ENCODE measurements at places on chromosomes 4 and X.

DNA sequence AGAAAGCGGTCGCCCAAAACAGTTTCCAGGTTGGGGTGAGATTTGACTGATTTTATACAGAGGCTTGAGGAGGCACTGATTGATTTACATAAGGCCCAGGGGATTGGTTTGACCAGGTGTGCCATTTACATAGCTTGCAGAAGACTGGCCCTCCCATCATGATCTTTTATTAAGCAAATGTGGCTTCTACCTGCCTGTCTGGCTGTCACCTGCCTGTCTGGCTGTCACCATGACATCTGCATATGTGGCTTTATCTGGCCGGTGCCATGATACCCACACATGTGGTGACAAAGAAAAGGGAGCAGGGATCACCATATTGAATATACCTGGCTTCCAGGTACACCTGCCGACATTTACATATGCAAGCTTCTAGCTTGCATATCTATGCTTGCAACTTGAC lies 17.0 kb upstream of the CDS1 start:
- no peak for DNase-seq

- DNase-seq: no peak
These were observed 145.9 kb downstream of the PPP3CA start for GRCh38 chr4:101201421-101201820.

- DNase-seq: no peak
These were observed 146.7 kb downstream of the PCDH7 start for GRCh38 chr4:30866907-30867306.

DNA sequence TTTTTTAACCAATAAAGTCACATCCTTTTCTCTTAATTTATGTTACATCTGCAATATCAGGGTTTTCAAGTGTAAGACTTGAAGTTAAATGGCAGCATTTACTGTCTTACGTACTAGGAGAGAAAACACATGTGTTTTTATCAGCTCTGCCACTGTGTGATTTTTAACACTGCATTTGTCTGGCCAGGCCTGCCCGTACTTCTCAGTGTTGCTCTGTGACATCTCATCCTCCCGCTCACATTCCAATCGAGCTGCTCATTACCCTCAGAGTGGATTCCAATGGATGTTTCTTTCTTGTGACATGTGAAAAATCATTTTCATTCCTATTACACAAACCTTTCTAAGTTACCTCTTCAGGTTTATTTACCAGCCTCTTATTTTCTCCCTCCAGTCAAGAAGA lies 420.3 kb downstream of the FAT4 start:
- DNase-seq: no peak

GRCh38 chrX:46865281-46865680 lies 28.4 kb downstream of the RP2 start:
- no peak for DNase-seq

DNA sequence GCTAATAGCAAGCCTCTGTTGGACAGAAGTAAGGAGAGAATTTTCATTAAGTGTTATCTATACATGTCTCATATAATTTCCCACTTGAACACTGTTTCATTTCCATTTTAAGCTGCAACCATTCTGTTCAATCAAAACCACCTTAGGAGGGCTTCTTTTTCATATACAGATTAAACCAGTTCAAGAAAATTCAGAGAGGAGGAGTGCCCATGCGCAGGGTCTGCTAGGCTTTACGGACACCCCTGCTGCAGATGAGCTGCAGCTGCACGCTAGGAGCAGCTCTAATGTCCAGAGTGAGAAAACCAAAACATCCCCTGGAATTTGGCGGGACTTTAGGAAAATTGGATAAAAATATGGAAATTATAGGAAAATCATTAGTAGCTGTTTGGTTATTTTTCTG lies 541.0 kb downstream of the SPRY1 start:
- no peak for DNase-seq

- DNase-seq: no peak
These were observed 180.8 kb downstream of the RAPGEF2 start for GRCh38 chr4:159283696-159284095.

- no peak for DNase-seq
These were observed 112.5 kb downstream of the MID1 start for GRCh38 chrX:10507876-10508275.

GRCh38 chrX:102712216-102712966 lies at the start of gene GPRASP2:
TSS of gene GPRASP2 (plus strand) at chrX:102712448. CDS start at chrX:102714870, 2,422 bp downstream.
- DNase-seq: peak; percentile 69

DNA sequence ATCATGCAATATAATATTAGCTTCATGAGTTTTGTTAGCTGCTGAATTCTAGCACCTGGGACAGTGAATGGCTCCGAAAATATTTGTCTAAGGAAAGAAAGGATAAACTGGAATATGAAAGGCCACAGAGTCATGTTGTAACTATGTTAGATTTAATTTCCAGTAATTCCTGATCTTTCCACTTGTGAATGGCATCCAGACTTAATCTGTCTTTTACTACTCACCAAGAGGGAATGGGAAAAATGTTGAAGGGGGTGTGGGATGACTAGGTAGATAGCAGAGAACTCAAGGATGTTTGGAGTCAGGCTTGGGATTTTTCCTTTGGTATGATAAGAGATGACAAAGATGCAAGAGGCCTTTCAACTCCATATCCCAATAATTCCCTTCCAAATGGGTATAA lies 9.4 kb downstream of the ADH6 start:
- DNase-seq: no peak

DNA sequence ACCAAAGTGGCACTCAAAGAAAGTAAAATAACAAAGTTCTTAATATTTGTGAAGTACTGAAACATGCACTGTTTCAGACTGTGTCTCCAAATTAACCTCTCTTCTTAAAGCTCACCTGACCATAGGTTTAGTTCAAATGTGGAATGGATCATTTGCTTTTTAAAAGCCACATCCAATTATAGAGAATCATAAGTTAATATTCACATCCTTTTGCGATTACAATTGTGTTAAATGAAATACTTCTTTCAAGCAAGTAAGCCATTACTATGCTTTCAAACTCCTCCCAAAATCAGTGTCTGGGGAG lies 95.3 kb upstream of the PTPN13 start:
- no peak for DNase-seq

DNA sequence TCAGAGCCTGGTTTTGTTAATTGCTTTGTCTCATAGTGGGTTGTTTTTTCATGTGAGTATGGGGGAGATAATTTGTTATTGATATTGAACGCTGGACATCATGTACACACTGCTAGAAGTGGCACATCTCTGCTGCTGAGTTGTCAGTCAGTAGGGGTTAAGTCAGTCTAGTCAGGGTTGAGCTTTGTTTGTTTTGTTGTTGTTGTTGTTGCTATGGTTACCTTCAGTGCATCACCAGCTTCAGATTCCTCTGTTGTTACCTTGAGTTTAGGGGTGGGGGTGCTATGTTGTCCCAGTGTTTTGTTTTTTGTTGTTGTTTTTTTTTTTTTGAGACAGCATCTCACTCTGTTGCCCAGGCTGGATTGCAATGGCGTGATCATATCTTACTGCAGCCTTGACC lies 9.9 kb downstream of the YIPF6 start:
- DNase-seq: no peak

- no peak for DNase-seq
These were observed 27.0 kb upstream of the RAB28 start for GRCh38 chr4:13511101-13511500.

DNA sequence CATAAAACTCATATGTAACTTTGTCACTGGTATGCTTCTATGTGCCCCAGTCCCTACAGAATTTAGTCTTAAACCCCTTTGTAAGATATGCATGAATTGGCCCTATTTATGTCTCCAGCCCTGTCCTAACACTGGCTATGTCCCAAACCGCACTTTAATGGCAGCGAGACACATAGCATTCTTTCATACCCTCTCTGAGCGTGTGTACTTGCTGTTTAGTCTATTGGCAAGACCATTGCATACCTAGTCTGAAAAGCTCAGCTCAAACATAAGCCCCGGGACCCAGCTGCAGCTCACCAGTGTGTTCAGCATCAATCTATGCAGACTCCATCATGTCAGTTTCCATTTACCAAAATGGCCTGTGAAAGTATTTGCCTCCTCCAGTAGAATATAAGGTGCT lies 1018.4 kb upstream of the TENM3 start:
- no peak for DNase-seq

DNA sequence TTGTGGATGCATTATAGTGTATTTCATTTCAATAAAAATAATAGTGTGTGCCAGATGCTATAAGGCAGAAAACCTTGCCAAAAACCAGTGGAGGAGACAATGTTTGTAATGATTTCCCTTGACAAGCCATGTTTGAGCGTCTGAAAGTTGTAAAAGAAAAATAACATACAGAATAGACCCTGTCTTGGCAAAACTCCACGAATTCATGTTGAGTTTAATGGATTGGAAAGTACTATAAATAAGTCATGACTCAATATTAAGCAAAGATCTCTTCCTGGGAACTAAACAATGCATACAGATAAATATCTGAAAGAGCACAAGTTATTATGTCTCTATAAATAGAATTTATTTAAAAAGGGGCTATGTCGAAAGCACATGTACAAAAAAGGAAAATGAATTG lies 543.5 kb downstream of the GABRG1 start:
- DNase-seq: no peak

DNA sequence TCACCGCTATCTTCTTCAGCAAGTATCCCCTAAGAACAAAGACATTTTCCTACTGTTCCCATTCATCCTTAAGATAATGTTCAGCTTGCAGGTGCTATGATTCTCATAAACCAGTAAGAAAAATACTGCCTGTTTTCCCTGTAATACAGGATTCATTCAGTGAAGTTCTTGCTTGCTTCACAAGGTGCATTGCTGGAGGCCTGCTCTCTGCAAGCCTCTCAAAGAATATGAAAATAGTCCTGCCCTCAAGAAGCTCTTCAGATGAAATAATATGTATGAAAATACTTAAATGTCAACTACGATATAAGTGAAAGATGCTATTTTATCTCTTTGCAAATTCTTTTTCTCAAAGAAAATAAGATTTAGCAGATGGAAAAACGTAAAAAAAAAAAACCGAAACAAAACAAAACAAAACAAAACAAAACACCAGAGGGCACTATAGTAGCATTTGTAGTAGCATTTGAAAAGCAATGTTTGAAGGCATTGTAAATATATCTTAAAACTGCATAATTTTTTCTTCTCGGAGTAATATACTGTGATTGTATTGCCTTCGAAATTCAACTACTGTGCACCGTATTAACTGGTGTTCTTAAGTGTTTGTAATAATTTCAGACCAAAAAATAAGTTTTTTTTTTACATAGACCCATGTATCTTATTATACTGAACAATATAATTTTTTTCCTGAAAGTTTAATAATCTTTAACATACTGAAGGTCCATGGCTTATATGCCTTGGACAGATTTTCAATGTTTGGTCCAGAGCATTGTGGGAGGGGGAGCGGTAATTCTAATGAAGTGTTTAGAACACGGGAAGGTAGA lies 26.0 kb downstream of the ADH4 start:
- no peak for DNase-seq

DNA sequence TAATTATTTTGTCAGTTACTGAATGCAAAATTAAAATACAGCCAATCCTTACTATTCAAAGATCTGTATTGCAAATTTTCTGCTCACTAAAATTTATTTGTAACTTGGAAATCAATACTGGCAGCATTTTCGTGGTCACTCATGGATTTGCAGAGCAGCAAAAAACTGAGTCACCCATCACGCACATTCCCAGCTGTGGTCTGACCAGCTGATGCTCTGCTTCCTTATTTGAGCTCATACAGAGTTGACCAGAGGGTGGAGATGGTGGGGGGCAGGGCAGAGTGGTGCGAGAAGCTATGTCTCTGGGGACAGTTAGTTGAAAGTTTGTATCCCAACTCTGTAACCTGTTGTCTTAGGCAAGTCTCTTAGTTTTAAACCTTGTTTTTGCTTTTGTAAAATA lies 214.8 kb downstream of the SPCS3 start:
- no peak for DNase-seq

DNA sequence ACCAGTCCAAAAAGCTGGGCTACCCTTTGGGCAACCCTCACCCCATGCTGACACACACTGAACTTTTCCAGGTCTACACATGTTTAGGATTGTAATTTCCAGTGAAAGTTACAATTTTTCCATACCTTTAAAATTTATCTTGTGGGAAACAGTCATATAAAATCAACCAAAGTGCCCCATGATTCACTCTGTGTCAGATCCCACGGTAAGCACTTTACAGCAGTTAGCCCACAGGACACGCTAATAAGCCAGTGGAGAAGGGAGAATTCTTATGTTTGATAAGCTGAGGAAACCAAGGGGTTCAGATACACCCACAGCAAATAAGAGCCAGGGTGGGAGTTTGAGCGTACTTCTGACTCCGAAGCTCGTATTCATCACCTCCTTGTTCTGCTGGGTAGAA lies 72.4 kb upstream of the TBL1X start:
- no peak for DNase-seq

DNA sequence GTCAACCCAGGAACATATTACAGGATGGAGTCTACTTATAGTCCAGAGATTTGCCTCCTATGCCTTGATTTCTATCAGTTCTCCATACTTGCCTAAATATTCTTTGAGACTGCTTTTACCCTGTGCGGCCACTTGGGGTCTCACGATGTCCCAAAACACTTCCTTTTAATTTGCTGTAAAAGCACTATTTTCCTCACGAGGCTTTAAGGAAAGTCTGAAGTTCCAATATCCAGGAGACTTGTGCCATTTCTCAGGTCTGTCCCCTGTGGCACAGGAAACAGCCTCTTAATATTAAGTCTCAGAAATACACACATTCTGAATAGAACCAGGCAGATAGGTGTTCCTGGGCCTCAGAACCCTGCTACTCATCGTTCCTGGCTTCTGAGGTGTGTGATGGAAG lies 142.9 kb downstream of the TMEM164 start:
- peak; percentile 20 for DNase-seq

- DNase-seq: no peak
These were observed 275.3 kb upstream of the FGF13 start for GRCh38 chrX:138986866-138987265.

- DNase-seq: peak; percentile 68
These were observed 824.0 kb downstream of the STIM2 start for GRCh38 chr4:27684610-27685011.

- DNase-seq: no peak
These were observed 80.5 kb downstream of the PRDM5 start for GRCh38 chr4:120842031-120842430.

DNA sequence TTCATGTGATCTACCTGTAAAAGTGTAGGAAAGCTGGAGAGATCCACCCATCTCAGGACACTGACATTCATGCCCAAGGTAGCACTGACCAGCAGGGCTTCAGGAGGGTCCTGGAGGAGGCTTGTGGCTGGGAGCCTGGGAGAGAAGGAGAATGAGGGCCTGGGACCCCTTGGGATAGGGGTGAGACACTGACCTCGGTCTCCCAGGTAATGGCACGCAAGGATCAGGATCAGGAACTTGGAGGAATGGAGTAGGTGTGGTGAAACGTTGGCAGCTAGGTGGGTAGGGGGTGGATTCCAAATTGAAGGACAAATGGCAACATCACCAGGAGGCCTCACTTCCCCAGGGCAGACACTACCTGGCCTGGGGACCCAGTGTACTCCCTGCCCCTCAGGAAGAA lies 12.4 kb upstream of the RGS12 start:
- DNase-seq: no peak
